Dermis microvascular lymphatic vessel endothelial cell (primary cell): ENCODE measurements at places on chromosomes 16 and 17. TPM values are rescaled to one million over a fixed set of nuclear protein-coding genes. Genes with fewer than 3 reads are reported as not detected.
A peak's percentile ranks its signal among the peaks of the same experiment; 100 is the strongest.

GRCh38 chr17:82839617-82840292 is at the start of gene ZNF750:
ZNF750 (minus strand) TSS chr17:82840022; CDS start chr17:82832454, 7,568 bp downstream.
- DNase-seq: no peak

DNA sequence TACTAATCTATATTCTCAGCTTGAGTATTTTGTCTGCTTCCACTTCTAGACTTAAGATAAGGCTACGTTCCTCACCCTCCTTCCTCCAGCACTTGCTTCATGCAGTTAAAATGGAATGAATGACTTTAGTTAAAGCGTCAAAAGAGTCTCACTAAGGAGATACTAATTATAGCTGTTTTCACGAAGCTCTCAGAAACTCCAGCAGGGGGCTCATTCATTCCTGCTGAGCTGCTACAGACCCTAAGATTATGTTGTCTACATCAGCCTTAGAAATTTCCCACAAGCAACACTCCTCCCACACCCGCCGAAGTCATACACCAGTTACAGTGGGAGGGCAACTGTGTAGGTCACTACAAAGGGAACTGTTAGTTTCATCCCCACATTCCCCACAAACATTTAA is 57.0 kb upstream of the KIFC3 start:
- DNase-seq: peak; percentile 28

CHST5 gene
- total RNA-seq: 0.13 TPM in 1 of 2 replicates, not detected in the other

DNA sequence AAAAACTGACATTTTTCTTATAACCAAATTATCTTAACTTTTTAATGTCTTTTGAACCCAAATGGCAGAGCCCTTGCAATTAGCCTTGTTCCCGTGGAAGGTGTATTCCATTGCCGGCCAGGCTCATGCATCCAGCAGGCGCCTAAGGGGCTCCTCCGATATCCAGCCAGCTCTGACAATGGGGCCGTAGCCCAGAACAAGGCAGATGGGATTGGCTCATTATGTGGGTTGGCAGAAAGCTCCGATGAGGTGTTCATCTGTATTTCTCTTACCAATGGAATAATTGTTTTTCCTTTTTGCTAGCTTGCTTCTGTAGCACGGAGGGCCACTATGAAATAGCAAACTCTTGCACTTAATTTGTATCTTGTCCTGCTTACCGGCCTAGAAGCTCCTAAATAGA is 208.2 kb upstream of the CHMP6 start:
- DNase-seq: no peak

SLC12A3 gene
- total RNA-seq: not detected in 2 replicates

DNA sequence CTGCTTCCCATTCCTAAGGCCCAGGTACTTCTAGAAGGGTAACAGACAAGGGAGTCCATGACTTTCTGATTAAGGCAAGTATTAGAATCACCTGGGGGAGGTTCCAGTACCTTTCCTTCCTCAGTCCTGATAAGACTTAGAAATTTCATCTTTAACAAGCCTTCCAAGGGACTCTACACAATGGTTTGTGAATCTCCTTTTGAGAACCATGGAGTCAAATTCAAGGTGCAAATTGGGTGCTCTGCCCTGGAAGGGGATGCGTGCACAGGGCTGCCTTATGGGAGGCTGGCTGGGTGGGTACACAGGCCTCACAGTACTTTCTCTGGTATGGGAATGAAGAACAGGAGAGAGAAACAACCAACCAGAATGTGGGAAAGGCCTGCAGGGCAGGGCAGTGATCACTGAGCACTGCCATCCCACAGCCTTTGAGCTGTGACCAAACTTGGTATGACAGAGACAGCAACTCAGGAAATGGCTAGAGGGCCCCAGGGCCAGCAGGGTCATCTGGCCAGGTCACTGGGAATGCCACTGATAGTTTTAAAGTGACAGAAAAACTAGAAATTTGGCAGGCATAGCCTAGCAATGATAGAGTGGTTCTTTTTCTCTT is 3.6 kb upstream of the TMIGD1 start:
- DNase-seq: peak; percentile 48

DNA sequence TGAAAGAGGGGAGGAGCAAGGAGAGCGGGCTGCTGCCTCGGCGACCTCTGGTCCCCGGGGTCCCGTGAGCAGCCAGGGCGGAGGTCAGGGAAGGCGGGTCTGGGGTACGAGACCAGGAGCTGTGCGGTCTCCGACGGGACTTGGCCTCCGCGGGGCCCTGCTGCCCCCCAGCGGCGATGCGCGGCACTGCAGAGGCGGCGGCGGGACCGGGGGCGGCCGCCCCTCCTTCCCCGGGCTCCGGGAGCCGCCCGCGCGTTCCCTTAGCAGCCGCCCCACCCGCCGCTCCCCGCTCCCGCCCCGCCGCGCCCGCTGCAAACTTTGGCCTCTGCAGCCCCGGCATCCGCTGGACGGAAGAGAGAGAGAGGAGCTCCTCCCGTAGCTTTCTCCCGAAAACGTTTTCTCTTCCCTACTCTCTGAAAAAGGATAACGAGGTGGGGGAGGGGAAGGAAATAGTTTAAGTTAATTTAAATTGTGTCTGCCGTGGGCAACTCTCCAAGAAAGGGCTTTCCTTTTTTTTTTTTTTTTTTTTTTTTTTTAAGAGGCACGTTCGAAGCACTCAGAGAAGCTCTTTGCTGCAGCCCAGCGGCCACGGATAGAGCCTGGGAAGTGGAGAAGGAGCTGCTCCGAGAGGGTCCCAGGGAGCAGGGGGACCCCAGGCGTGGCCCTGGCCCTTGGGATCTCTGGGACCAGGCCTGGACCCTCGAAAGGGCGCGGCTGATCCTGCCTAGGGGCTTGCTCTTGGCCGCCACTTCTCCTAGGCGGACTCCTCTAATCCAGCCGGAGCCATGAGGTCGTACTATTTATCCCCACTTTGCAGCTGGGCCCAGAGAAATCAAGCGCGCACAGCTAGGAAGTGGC is 43.2 kb downstream of the C16orf82 start:
- DNase-seq: peak; percentile 3

DNA sequence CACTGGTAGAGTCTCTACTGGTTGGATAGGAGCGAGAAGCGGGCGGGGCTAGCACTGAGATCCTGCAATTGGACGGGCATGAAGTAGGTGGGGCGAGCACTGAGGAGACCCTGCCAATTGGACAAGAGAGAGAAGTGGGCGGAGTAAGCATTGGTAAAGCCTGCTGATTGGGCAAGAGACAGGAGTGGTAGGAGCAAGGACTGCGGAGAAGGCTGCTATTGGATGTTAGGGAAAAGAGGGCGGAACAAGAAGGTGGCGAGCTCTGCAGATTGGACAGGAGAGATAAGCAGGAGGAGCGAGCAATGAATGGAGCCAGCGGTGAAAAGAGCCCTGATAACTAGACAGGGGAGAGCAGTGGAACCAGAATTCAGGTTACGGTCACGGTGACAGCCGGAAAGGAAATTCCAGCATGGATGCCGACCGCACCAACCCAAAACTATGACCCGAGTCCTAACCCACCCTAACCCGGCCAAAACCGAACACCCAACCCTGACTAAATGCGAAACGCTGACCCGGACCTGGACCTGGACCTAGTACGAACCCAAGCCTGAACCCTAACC is 4.8 kb downstream of the SCGB1C2 start:
- DNase-seq: peak; percentile 53

- DNase-seq: no peak
These were observed 100.3 kb downstream of the ADCY9 start for GRCh38 chr16:4016005-4016352.

NTN3 gene
- total RNA-seq: under 0.01 and 0.13 TPM in 2 replicates

SDK2 gene
- total RNA-seq: under 0.01 TPM in 1 of 2 replicates, not detected in the other

- no peak for DNase-seq
These were observed 50.7 kb upstream of the TAC4 start for GRCh38 chr17:49898366-49899190.

KRTAP9-8 gene
- not detected in 2 replicates for total RNA-seq

- no peak for DNase-seq
These were observed 237.2 kb downstream of the TOX3 start for GRCh38 chr16:52309446-52310416.

- DNase-seq: no peak
These were observed 71.2 kb downstream of the PCTP start for GRCh38 chr17:55822028-55822427.

DNA sequence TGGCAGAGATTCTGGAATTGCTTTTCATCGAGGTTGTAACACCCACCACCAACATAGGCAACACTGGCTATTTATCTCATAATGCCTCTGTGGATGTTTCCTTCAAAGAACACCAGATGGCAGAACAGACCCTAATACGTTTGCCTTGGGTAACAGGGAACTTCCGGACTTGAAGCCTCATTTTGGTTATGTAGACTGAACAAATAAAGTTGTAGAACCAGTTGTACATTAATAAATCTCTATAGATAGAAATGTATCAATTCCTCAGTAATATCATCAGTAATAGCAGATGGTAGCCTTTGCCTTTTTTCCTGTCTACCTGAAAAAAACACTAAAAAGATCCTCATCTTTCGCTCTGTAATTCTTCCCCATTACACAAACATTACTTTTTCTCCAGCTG is 25.9 kb upstream of the APOH start:
- peak; percentile 83 for DNase-seq

DNA sequence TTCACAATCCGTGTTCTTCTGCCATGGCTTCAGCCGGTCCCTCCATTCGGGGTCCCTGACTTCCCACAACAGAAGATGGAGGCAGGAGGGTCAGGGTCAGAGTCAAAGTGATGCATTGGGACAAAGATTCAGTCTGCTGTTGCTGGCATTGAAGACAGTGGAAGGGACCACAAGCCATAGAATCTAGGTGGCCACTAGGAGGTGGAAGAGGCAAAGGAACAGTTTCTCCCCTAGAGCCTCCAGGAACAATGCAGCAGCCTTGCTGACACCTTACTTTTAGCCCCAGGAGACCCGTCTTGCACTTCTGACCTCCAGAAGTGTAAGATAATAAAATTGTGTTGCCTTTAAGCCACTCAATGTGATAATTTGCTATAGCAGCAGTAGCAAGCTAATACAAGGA is 55.9 kb downstream of the MFSD11 start:
- peak; percentile 44 for DNase-seq
